ENCODE measurements at places on chromosomes 3 and 15. TPM values are rescaled to one million over a fixed set of nuclear protein-coding genes. Genes with fewer than 3 reads are reported as not detected.

SPRED1 gene
- total RNA-seq: 22.2 TPM

DNA sequence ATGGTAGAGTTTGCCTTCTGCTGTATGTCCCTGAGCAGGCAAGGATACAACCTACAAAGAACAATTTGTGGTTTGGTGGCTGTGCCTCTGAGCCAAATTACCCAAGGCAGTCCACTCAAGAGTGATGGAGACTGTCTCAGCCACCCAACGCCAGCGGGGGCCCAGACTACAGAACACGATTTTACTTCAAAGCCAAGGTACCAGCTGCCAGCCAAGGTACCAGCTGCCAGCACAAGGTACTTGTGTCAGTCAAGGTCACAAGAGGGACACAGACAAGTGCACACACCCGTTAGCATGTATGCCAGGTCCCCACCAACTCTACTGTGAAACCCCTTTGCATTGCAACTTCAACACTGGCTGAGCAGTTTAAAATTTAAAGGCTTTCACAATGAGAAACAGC lies 23.5 kb downstream of the COLQ start:
- DNase-seq: no peak

DNA sequence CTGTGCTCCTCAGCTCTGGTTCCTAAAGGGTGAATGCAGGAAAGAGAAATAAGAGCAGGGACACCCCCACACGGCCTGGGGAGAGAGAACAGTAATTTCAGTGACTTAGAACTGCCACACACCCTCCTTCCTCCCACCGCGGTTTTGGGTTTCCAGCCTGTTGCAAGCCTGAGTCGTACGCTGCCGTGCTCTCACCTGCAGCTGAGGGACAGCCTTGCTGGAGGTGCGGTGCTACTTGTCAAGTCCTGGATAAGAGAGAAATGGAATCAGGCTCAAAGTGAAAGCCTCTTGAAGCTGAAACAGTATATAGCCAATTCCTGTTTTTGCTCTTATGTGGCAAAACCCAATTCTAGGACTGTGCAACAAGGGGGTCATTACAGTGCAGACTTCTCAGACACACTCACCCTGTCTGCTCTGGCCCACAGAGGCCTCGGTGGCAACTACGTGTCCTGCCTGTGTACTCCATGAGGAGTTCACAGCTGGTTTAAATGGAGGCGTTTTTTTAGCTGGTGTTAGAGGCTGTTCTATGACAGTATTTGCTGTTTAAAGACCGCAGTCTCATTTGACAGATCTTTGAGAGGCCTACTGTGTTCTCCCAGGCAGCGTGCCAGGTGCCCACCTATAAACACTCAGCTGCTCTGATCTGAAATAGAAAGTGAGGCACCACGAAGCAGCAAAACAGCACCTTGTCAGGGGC lies 42.9 kb downstream of the TBC1D2B start:
- no peak for DNase-seq

- no peak for DNase-seq
Measured at GRCh38 chr15:34782901-34783300, 12.4 kb downstream of the ACTC1 start.

TRH gene
- total RNA-seq: not detected

MRPS25 gene
- total RNA-seq: 55.6 TPM

KY gene
- total RNA-seq: not detected

DNA sequence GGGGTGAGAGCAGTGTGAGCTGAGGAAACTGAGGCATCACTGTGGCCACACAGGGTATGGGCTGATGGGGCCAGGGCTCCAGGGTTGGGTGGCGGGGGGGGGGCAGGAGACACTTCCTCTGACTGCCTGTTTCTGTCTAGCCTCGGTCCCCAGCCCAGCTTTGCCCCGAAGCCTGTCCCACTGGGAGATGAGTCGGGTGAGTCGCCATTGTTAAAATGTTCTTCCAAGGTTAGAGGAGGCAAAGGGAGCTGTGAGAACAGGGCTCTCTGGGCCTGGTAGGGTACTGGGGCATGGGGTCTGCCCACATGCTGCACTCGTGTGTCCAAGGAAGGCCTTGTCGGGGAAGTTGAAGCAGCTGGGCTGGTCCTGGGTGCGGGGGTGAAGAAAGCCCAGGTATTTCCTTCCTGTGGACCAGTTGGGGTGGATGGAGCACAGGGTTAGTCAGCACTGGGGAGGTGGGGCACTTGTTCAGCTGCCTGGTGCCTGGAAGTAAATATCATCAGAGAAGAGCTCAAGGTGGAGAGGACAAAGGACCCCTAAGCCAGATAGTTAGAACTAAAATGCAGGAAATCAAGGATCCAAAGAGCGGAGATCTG lies 8.3 kb upstream of the JMJD7 start:
- no peak for DNase-seq

DNA sequence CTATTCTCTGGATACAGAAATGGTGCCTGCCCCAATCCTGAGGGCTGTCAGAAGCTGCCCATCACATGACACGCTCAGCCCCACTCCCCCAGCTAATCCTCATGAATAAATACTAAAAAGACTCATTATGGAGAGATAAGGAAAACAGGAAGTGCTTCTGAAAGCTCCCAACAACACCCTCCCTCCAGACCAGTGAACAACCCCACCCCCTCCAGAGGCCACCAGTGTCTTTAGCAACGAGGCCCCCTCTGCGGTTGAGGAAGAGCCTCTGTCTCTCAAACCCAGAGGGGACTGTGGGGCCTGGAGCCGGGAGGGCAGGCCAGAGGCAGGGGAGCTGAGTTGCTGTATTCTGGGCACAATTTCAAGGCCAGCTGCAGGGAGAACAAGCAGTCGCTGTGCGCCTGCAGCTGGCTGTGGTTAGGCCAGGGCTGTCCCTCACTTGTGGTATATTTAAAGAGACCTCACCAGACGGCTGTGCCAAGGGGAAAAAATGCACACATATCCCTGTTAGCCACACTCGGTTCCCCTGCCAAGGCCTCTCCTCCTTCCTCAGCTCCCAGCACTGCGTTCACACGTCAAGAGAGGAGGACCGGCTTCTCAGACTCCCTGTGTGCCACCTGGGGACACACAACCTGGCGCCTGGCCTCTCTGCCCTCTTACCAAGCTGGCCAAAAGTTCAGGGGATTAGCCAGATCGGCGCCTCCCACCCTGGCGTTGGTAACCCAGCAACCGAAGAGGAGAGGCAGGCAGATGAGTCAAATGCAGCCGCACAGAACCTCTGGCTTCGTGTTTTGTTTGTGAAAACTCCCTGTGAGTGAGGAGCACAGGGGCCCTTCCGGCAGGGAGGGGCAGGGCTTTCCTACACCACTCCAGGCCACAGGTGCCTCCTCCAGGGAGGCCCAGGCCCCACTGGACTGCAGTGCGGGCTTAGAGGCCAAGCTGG lies 101.2 kb upstream of the ETV5 start:
- DNase-seq: no peak

DNA sequence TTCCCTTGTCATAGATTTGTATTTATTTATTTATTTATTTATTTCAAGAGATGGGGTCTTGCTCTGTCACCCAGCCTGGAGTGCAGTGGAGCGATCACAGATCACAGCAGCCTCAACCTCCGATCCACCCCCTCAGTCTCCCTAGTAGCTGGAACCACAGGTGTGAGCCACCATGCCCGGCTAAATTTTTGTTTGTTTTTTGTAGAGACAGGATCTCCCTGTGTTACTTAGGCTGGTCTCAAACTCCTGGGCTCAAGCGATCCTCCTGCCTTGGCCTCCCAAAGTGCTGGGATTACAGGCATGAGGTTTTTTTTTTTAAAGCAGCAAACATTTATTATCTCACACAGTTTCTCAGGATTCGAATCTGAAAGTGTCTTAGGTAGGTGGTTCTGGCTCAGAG lies 2.5 kb downstream of the TTBK2 start:
- DNase-seq: no peak

DNA sequence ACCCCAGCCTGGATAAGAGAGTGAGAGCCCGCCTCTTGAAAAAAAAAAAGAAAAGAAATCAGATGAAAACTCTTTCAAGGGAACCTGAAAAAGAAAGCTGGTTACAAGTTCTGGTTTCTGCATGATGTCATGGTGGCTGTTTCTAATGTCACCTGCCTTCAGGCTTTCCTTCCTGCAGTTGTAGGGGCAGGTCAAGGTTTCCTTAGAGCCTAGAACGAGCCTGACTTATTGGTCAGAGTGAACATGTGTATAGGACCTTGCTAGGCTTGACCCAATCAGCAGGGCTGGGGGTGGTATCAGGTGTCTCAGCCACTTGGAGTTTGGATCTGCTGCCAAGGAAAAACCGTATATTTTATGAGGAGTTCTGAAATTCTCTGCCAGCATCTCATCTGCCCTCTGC lies 3.8 kb downstream of the IVD start:
- no peak for DNase-seq

GRCh38 chr3:161268601-161269000 lies 47.5 kb downstream of the NMD3 start:
- DNase-seq: no peak
